ENCODE measurements at places on chromosomes 1 and 21. TPM values are rescaled to one million over a fixed set of nuclear protein-coding genes. Genes with fewer than 3 reads are reported as not detected.

Gene APOBEC4
- total RNA-seq = 0.11 TPM

Gene FYB2
- total RNA-seq = 5.7 TPM

- DNase-seq = no peak
Measured at GRCh38 chr1:63004868-63005267, 220.9 kb downstream of the ATG4C start.

DNA sequence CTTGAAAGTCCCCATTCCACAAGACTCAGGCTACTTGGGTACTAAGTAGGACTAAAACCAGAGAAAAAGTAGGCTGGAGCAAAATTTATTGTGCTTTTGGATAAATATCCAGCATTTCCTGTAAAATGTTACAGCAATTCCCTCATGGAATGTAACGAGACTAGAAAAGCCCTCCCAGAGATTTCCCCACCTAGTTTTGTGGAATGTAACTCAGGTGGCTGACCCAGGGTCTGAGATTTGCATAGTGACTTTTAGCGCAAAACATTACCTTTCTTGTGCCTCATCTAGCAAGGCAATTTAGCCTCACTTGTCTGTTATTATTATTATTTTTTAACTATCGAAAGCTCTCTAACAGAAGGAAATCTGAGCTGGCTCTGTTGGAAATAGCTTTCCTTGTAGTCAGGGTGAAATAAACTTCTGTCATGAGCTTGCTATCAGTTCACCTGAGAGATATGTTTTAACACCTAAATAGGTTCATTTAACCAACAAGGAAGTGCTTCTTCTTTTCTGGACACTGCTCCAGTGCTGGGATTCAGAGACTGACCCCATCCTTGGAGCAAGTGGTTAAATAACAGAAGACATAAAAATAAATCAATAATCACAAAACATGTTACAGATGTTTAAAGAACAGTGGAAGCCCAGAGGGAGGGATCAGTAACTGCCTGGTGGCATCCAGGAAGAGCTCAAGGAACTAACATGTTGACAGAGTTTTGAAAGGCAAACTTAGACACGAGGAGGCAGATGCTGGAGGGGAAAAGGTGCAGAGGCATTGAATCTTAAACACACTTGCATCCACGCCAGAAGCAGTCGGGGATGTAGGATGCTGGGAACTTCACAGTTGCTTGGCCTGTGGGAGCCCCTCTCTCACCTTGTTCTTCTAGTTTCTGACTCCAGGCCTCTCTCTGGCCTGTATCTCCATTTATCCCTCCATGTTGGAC lies 68.3 kb upstream of the RHOU start:
- no peak for DNase-seq

GRCh38 chr1:114597949-114598348 lies 16.5 kb upstream of the BCAS2 start:
- DNase-seq = no peak
